GM03348 (cell line): ENCODE measurements at places on chromosomes 2 and 18.

GRCh38 chr2:175227393-175227792 lies 45.9 kb upstream of the ATP5MC3 start:
- DNase-seq, result no peak

DNA sequence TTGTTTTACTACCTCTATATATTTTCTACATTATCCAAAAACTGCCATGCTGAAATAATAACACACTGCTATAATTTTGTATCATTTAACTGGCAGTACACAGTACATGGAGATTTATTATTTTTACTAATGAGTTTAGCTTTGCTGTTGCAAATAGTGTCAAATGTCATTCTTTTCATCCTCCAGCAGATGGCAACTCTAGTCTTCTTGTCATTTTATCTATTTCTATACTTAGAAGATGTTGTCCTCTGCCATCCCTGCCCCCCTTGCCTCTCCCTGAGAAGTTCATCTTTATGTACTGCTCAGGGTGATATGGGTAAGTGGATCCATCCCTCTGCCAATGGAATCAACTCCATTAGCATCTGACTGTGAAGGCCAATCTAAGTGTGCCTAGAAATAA lies 21.7 kb upstream of the LRRTM1 start:
- DNase-seq, result peak; percentile 40

DNA sequence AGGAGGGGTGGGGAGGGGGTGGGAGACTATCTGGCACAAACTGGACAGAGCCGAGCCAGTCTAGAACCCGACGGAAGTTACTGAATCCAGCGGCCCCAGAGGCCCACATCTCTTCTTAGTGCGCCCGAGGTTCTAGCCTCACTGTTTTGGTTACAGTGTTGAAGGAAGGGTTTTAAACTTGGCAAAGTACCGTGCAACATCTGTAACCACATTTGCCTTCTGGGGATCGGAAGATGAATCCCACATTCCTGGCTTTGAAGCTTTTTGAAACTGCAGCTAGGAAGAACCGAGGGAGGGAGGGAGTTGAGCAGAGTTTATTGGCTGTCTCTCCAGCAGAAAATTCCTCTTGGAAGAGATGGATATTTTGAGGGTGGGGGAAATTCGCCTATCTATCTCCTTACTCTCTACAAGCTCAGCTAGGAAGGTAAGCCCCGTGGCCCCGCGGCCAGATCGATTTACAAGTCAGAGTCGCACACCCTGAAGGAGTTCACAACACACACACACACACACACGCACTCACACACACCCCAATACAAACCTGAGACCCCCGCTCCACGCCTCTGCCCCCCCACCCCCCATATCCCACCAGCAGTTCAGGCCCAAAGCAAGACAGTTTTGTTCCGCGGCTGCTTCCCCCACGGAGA lies 1.0 kb downstream of the ACVR1 start:
- peak; percentile 82 for DNase-seq

DNA sequence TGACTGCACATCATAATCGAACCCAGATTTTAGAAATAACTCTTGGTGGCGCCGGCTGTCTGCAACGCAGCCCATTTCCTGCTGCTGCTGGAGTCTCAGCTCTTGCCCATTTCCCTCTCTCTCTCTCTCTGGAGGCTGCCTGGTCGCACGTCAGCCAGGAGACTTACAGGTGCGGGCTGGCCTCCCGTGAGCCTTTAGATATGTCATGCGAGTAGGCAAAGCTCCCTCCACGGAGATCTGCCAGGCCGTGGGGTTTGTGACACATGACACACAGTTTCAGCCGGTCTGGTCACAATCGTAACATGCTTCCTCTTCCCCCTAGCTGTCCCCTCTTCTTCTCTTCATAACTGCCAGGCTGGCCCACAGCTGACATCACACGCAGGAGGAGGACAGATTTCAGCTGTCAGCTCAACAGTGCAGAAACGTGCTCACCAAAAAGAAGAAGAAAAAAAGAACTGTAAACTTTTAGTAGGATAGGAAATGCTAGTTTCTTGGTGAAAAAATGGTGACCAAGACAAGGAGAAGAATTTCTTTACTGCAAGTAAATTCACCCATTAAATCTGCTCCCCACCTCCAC lies 489.3 kb downstream of the ZNF516 start:
- no peak for DNase-seq
